NCI-H69 (cell line): ENCODE measurements at places on chromosomes 7 and 10.
A peak's percentile ranks its signal among the peaks of the same experiment; 100 is the strongest.

GRCh38 chr7:2923291-2923781 lies 79.2 kb upstream of the GNA12 start:
- no peak for DNase-seq

- DNase-seq = no peak
Observed at GRCh38 chr7:6398943-6399342, 48.8 kb downstream of the DAGLB start.

DNA sequence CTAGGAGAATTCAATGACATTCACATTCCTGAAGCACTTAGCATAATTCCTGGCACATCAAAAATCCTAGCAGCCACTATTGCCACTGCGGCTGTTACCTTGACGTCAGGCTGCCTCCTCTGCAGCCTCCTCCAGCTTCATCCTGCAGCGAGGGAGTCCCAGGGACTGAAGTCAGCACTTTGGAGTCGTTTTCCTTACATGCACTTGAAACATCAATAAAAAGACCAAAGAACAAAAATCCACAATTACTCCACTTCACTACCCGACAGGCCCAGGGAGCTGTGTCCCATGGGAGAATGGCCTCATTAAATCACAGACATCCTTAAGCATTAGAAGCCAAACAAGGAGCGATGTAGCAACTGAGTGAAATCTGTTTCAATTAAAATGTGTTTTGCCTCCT lies 48.6 kb upstream of the NANOS1 start:
- DNase-seq = peak; percentile 30

- no peak for DNase-seq
Observed at GRCh38 chr7:134058980-134059379, 68.2 kb upstream of the LRGUK start.

- no peak for DNase-seq
Observed at GRCh38 chr7:14817829-14818614, 84.5 kb downstream of the DGKB start.

GRCh38 chr7:70092314-70093204 lies 494.3 kb downstream of the AUTS2 start:
- peak; percentile 89 for DNase-seq

DNA sequence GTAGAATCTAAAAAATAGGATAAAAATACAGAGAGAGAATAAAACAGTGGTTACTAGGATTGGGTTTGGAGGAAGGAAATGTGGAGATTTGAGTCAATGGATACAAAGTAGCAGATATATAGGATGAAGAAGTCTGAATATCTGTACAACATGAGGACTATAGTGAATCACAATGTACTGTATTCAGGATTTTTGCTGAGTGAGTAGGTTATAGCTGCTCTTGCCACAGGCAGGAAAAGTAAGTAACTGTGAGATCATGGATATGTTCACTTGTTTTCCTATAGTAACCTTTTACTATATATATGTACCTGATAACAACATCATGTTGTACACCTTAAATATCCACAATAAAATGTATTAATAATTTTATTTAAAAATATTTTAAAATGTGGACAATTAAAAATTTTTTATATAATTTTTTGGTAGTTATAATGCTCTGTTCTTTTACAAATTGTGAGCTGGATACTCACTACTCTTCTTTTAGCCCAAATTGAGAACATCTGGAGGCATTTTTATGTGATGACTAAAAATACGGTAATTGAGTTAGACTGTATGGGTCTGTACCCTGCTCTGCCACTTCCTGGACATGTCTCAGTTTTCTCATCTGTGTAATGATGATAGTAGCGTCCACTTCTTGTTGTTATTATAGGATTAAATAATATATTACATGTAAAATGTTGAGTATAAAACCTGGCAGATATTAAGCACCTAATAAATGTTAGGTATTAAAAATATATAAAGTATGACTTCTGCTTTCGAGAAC lies 439.1 kb downstream of the AUTS2 start:
- no peak for DNase-seq
